ENCODE measurements at places on chromosomes 1 and 21.

- no peak for DNase-seq
Measured at GRCh38 chr1:61936839-61937238, 194.6 kb downstream of the PATJ start.

DNA sequence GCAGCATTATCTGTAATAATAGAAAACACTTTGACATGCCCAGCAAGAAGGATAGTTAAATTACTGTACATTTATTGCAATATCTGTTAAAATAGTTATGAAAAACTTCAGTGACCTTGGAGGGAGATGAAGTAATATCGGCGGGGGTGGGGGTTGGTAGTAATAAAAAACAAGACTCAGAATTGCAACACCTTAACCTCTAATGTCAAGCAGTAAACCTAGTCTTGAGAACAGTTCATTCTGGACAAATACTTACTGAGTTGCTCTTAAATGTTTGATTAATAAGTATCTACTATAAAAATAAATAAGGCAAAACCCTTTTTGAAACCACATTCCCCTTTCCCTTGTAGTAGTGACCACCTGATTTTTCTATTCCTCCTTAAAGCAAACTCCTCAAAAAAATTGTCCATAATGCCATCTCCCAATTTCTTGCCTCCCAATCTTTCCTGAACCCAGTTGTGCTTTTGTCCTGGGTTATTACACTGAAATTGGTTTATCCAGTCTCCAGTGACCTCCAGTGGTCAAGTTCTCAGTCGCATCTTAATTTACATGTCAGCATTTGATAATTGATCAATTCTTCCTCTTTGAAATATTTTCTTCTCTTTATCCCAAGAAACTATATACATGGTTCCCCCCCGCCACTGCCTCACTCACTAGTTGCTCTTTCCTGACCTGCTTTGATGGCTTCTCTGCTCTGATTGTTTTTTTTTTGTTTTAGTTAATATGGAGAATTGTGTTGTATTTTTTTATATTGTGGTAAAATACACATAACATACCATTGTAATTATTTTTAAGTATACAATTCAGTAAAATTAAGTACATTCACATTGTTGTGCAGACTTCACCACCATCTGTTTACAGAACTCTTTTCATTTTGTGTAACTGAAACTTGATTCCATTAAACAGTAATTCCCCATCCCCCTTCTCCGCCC is 36.8 kb downstream of the RAP1A start:
- DNase-seq, result no peak

DNA sequence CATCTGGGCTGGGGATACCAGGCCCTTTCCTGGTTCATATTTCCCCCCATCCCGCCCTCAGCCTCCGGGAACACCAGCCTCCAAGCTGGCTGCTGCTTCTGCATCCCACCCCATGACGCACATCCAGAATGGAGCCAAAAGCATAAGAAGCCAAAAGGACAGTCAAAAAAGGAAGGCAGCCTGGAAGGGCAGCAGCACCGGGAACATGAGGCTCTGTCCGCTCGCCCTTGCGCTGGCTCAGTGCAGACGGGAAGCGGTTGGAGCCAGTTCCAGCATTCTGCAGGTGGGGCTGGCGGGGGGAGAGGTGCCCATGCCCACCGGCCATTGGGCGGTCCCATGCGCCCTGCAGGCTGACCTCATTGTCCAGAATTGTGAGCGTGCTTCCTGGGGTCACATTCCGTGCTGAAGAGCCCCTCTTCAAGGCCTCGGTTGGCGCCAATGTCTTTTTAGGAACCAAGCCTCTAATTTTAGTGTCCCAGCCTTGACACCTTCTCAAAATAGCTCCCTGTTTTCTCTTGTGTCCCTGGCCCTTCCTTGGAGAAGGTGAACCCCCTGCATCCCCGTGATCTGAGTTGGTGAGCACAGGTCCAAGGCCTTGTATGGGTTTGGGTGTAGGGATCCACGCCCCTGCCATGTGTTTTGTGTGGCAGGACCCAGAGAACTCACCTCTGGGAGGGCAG is 28.4 kb upstream of the NPPB start:
- DNase-seq, result no peak

- DNase-seq, result no peak
Measured at GRCh38 chr1:65440915-65441314, 20.4 kb downstream of the LEPR start.

DNA sequence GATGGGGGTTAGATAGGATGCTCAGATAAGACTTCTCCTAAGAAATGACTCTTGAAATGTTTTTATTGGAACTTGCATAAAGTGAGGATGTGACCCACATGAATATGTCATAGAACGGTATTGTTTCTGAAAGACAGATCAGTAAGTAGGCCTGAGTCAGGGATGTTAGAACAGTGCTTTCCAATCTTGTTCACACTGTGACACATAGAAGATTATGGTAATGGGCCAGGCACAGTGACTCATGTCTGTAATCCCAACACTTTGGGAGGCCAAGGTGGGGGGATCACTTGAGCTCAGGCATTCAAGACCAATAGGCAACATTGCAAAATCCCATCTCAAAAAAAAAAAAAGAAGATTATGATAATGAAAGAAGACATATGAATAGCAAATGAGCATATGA is 32.9 kb downstream of the FMO4 start:
- no peak for DNase-seq

Data from activated T-cell treated with anti-CD3 and anti-CD28 coated beads, Interleukin-2, amount 50 U/mL, for 24 hours (primary cell).